Activated CD4-positive, CD25-positive, alpha-beta regulatory T cell (primary cell): ENCODE measurements at places on chromosomes 2 and 18.

DNA sequence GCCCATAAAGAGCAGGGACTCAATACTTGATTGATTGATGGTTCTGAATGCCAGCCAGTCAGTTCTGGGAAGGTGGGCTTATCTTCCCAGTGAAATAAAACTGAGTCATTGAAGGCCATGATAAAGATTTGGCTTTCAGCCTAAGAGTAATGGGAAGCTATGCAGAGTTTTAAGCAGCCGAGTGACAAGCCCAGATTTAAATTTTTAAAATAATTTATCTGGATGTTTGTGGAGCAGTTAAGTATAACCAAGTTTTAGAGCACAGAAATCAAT lies 122.8 kb downstream of the RAPGEF4 start:
- DNase-seq: no peak

- no peak for DNase-seq
Measured at GRCh38 chr18:766550-766860, 45.5 kb downstream of the YES1 start.

DNA sequence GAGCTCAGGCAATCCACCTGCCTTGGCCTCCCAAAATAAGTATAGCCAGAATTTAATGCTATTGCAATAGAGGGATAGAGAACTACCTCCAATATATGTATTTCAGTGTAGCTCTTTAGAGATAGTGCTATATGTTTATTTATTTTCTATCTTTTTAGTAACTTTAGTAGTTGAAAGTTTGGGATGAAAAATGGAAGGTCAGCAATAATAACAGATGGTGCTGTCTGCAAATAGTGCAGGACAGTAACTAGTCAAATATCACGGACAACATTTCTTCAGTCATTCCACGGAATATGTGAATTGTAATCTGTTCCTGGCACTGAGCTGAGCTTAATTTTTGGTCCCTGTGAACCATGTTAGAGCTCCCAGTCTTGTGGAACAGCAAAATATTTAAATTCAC lies 43.2 kb upstream of the GULP1 start:
- no peak for DNase-seq

GRCh38 chr2:235614900-235615712 lies 121.3 kb downstream of the AGAP1 start:
- no peak for DNase-seq

- DNase-seq: no peak
Measured at GRCh38 chr2:81658227-81658626, 1353.7 kb upstream of the LRRTM1 start.

DNA sequence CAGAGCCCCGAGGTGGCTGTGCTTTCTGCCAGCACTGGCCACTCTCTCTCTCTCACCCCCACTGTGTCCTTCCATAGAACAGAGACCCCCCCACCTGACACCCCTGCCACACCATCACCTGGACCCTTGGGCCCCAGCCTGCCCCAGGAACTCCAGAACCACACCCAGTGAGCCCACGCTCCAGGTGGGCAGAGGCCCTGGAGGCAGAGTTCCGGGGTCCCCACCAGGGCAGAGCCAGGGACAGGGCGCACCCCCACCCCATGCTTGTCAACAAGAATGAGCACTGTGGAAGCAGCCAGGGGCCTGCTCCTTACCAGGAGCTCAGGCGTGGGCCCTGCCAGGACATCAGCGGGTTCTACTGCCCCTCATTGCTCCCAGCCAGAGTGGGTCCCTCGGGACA lies 14.6 kb downstream of the PASK start:
- DNase-seq: no peak
